ENCODE measurements at places on chromosomes 5 and 9.

DNA sequence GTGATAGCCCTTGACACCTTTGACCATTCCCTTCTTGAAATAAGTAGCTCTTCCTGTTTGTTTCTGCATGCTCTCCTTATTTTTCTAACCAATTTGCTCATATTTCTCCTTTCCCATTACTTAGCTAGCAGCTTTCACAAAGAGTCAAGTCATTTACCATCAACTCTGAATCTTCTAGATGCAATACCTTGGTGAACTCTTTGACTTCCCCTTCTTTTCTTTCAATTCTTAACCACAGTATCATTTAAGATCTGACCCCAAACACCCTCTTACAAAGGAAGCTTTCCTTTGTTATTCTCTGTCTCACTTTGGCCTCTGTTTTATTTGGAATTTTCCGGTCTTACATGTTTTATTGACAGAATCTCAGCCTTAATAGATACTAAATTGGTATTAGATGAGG, 14.0 kb downstream of the NFX1 start:
- DNase-seq: no peak

DNA sequence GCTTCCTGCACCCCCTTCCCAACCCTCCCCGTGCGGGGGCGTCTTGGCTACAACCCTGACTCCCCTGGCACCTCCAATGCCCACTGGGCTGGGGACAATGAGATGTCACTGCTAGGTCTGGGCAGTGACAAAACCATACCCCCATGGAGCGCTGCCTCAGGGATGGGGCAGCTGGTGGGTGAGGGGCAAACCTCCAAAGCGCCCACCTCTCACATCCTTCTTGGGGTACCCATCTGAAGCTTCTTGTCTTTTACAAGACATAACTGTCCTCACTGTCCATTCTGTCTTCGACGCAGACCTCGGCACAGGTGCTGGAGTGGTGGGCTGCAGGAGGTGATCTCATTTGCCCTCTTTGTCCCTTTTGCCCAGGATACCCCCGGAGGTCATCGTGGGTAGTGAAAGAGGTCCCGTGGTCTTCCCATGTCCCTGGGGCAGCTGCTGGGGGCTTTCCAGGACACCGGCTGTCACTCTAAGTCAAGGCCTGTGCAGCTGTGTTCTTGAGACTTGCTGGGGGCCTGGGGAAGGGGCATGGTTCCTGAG, 27.8 kb upstream of the CSF1R start:
- no peak for DNase-seq

DNA sequence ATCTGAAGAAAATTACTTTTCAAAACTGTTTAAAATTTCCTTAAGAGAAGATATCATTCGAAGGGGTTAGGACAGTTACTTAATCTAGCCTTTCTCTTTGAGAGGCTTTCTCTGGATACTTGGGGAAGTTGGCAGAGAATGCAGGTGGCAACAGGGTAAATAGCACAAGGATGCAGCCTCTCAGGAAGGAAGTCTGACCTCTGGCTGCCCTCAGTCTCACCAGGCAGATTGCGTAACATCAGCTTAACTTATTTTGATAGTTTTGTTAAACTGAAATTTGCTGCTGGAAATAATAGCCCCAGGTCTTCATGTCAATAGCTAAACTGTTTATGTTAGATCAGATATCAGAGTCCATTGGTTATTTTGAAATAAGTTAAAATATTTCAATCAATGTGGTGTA, 20.4 kb downstream of the CCDC192 start:
- peak; percentile 39 for DNase-seq

- DNase-seq: no peak
Observed at GRCh38 chr9:99730062-99730461, 91.6 kb upstream of the NR4A3 start.

DNA sequence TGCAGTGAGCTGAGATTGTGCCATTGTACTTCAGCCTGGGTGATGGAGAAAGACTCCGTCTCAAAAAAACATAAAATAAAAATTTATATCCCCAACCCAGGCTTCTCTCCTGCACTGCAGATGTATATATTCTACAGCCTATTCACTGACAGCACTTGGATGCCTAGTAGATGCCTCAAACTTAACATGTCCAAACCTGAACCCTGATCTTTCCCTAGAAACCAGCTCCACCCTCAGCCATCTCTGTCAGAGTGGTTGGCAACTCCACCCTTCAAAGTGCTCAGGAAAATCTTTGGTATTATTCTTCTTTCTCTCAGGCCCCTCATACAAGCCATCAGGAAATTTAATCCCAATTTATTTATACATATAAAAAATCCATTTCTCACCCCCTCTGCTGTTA, 36.9 kb upstream of the TXN start:
- no peak for DNase-seq

DNA sequence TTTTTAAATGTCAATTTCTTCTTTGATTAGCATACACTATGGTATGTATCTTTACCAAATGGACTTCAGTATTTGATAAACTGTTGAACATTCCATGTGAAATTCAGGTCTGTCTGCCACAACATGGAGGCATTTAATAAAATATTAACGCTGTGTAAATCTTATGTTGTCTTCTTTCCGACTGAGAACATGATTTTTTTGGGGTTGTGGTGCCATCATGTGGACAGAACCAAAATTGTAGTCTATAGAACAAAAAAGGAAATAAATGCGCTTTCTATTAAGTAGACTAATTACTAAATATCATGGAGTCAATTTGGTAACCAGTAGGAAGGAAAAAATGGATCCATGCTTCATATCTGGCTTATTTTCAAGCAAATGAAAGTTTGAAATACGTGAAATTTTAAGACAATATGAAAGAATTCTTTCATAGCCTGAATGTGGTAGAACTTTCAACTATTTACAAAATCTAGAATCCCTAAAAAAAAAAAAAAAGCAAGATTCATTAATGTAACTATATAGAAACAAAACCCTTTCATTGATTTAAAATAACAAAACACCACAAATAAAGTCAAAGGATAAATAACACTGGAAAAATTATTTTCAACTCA, 2.8 kb upstream of the PLK2 start:
- peak; percentile 47 for DNase-seq

GRCh38 chr9:16516891-16517290, 353.6 kb downstream of the BNC2 start:
- DNase-seq: no peak

DNA sequence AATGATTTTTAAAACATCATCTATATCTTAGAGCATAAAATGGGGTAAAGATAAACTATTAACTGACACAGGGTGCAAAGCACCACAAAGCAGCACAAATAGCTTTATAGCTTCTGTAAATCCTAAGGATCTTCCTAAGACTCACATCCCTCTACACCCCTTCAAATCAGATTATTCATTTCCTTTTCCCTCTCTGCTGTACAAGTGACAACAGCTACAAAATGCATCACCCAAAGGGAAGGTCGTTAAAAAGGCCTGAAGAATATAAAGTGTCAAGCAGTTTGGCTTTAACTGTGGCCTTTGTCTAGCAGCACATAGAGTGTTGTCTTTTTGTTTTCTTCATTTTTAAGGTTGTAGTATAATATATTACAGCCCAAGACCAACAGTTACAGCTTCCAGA, 422.1 kb downstream of the PDE4D start:
- DNase-seq: no peak

DNA sequence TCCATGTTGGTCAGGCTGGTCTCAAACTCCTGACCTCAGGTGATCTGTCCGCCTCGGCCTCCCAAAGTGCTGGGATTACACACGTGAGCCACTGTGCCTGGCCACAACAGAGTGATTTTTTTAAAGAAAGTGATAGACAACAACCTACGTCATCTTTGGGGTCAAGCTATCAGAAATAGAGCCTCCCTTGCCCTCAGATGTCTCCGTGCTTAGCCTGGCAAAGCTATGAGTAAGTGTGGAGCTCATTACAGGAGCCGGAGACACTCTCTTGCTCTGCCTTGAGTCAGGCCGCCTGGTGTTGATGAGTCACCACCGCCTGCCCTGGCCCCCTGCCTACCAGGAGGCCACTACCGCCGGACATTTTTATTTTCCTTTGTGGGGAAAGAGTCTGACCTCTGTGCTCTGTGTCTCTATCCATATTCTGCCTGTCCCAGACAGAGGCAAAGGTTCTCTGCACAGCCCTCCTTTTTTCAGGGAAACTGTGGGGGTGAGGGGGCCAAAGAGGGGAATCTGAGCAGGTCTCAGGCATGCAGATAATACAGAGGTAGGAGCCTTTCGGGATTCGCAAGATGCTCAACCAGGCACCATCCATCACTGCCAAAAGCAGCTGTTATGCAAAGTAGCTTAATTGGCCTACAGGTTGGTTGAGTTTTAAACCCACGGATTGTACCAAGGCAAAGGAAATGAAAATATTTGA, 123.7 kb upstream of the CPEB4 start:
- peak; percentile 94 for DNase-seq

GRCh38 chr9:38254151-38254550, 138.4 kb upstream of the ALDH1B1 start:
- DNase-seq: no peak

- DNase-seq: no peak
Observed at GRCh38 chr5:14853685-14854084, 17.9 kb downstream of the ANKH start.

GRCh38 chr9:103707181-103707580, 386.9 kb upstream of the SMC2 start:
- peak; percentile 12 for DNase-seq

DNA sequence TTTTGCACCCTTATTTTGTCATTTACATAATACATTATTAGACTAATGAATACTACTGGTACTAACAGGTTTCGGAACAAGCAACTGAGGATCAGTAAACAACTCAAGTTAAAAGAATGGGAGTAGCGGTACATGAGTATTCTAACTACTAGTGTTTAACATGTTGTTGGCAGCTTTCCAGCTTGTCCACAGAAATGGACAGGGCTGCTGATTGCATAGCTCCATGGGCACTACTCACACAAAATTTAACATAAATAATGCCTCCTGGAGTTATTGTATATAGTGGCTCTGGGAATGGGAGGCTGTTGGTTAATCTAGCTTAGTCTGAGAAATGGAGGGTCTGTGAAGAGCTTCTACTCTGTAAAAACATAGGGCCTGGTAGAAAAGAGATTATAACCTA, 6.7 kb downstream of the NCBP1 start:
- DNase-seq: no peak

DNA sequence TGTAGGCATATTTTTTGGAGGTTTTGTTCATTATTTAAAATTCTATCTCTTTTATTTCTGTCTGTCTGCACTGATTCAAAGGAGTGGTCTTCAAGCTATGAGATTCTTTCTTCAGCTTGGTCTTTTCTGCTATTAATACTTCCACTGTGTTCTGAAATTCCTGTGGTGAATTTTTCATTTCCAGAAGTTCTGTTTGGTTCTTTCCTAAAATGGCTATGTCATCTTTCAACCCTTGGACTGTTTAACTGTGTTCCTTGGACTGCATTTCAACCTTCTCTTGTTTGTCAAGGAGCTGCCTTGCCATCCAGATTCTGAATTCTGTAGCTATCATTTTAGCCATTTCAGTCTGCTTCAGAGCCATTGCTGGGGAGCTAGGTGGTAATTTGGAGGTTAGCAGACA, 76.3 kb downstream of the CERT1 start:
- DNase-seq: no peak

DNA sequence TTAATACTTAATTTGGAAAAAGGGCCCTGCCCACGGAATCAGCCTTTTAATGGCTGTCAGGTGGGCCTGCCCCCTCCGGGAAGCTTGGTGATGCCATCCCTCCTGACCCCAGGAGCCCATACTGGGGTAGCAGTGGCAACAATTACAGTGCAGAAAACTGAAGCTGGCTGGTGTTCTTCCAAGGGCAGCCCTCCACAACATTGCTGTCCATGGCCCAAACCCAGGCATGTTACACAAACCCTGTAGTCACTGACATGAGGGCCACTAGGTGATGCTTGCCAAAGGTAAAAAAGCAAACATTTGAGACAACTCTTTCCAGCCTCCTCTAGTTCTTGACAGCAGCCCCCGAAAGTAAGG, 150.1 kb upstream of the LHFPL2 start:
- no peak for DNase-seq

DNA sequence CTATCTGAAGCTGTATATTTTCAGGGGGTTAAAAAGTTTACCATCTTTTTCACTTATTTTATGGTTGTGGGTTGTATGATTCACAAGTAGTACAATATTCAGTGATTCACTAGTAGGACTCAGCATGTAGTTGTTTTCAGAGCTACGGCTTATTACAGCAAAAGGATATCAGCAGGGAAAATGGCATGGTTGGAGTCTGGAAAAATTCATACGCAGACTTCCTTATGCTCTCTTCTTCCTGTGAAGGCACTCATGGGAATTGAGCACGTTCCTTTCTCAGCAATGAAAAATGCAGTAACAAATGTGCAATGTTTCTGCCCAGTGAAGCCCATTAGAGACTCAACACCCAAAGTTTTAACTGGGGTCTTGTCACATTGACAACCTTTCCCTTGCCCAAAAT, 250.5 kb downstream of the KCNN2 start:
- no peak for DNase-seq

DNA sequence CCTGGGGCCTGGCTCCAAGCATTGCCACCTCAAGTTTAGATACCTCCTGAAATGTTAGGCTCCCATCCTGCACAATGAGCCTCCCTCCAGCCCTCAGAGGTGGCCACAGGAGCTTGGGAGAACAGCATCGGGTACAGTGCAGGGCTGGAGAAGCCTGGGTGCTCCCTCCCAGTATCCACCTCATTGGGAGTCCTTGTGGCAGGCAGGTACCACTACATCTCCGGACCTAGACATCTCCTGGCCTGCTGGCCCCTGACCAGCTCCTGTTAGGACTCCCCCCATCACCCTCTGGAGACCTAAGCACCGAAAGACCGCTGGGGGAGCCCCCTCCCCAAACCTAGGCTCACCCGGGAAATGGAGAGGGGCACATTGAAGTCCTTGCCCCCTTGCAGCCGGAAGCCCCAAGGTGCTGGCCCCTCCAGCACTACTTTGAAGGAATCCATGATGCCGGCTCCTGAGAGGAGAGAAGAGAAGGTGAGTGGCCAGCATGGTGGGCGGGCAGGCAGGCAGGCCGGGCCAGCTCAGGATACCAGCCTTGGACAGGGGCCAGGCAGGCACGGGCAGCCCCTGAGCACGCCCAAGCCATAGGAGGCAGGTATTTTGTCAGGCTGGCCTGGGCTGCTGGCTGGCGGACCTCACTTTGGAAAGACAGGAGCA, 1.2 kb downstream of the PDLIM7 start:
- DNase-seq: peak; percentile 70

DNA sequence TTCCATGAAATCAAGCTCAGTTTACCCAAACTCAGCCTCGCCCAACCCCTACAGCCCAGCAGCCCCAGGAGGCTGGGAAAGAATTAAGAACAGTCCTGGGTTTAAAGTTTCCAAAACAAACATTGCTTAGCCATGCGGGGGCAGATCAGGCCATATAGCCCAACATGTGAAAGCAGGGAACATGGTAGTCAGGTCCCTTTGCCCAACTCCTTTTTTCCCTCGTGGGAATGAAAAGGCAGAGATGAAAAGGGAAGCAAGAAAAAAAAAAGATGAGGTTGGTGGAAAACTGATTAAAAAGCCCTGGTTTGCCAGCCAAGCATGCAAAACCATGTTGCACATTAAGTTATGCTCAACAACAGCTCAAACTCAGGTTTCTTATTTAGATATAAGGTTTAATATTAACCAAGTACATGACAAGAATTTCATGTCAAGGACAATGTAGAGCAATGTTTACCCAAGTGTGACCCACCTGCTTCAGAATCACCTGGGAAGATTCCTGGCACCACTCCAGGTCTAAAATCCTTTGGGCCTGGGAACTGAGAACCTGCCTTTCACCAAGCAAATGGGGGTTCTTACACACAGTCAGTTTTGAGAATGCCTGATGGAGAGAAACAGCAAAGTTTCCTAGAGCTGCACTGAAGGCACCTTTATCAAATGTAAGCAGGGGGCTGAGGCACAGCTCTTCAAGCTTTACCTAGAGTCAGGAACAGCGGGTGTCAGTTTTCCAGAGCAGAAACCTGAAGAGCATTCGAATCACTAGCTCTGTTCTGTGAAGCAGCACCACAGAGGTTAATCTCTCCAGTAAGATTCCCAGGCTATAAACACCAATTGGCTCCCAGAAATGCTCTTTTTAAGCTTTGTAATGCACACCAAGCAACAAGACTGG, 1.7 kb downstream of the FREM1 start:
- DNase-seq: no peak

Data from HCEC 1CT (cell line).